ENCODE measurements at places on chromosomes 1 and 21. TPM values are rescaled to one million over a fixed set of nuclear protein-coding genes. Genes with fewer than 3 reads are reported as not detected.

ZFP69 gene
- 2.3 TPM for total RNA-seq

FCRL6 gene
- total RNA-seq: 7.3 TPM

FCN3 gene
- total RNA-seq: not detected

TATDN3 gene
- 18.6 TPM for total RNA-seq

CADM3 gene
- not detected for total RNA-seq

PADI2 gene
- total RNA-seq: 0.23 TPM

LGR6 gene
- 5.2 TPM for total RNA-seq

SYNC gene
- not detected for total RNA-seq

CTPS1 gene
- total RNA-seq: 45.1 TPM

TRIM62 gene
- total RNA-seq: 14.4 TPM

TFF2 gene
- not detected for total RNA-seq

H6PD gene
- total RNA-seq: 15.3 TPM

HSF2BP gene
- total RNA-seq: 0.31 TPM

All from activated naive CD8-positive, alpha-beta T cell treated with anti-CD3 and anti-CD28 coated beads, Interleukin-2, amount 10 ng/mL, durations not matched to agents 7 days and 5 days (primary cell).